ENCODE measurements at places on chromosomes 2 and 18. TPM values are rescaled to one million over a fixed set of nuclear protein-coding genes. Genes with fewer than 3 reads are reported as not detected.

DNA sequence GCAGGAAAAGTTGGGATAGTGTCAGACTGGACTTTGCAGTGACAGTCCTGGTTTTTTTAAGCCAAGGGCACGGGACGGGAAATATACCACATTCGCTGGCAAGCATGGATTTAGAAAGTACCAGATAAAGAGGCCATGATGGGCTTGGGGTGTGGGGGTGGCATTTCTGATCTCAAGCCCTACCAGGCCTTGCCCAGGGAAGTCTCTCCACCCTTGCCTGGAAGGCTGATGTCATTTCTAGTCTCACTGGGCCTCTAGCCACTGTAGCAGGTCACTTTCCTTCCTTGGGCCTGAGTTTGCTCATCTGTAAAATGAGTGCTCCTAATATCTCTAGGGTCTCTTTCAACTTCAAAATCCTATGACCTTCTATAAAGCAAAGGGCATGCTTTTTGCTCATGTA is 1.8 kb downstream of the ZBTB7C start:
- DNase-seq = no peak

- peak; percentile 96 for DNase-seq
These were observed 1.5 kb downstream of the PXDN start for GRCh38 chr2:1742681-1743395.

GRCh38 chr2:128360711-128361110 is 42.0 kb upstream of the HS6ST1 start:
- no peak for DNase-seq

Gene PHOSPHO2
- 2.4 TPM for total RNA-seq

Gene PPIL3
- 39.6 TPM for total RNA-seq

Data from GM23248 (cell line).